Activated B cell treated with CpG ODN at 0.5 μM for 24 hours (primary cell): ENCODE measurements at places on chromosomes 5 and 9.

- DNase-seq = no peak
Measured at GRCh38 chr9:133342570-133342969, 5.4 kb downstream of the MED22 start.

DNA sequence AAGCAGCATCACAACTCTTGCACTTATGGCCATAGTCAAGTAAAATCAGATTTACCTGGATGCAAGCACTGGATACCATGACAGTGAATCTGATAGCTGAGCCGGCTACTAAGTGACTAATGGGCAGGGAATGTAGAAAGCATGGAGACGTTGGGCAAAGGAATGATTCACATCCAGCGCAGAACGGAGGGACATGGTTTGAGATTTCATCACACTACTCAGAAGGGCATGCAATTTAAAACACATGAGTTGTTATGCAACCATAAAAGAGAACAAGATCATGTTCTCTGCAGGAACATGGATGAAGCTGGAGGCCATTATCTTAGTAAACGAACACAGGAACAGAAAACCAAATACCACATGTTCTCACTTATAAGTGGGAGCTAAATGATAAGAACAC lies 169.1 kb upstream of the PIK3R1 start:
- no peak for DNase-seq

- no peak for DNase-seq
Measured at GRCh38 chr5:135145985-135146384, 112.0 kb upstream of the PITX1 start.

- no peak for DNase-seq
Measured at GRCh38 chr5:66906021-66906420, 290.6 kb downstream of the CD180 start.

GRCh38 chr5:56329652-56330051 lies 96.5 kb upstream of the ANKRD55 start:
- DNase-seq = no peak

GRCh38 chr9:120690372-120690771 lies 23.9 kb downstream of the MEGF9 start:
- DNase-seq = no peak

GRCh38 chr5:110790673-110791072 lies 51.9 kb downstream of the SLC25A46 start:
- DNase-seq = no peak

DNA sequence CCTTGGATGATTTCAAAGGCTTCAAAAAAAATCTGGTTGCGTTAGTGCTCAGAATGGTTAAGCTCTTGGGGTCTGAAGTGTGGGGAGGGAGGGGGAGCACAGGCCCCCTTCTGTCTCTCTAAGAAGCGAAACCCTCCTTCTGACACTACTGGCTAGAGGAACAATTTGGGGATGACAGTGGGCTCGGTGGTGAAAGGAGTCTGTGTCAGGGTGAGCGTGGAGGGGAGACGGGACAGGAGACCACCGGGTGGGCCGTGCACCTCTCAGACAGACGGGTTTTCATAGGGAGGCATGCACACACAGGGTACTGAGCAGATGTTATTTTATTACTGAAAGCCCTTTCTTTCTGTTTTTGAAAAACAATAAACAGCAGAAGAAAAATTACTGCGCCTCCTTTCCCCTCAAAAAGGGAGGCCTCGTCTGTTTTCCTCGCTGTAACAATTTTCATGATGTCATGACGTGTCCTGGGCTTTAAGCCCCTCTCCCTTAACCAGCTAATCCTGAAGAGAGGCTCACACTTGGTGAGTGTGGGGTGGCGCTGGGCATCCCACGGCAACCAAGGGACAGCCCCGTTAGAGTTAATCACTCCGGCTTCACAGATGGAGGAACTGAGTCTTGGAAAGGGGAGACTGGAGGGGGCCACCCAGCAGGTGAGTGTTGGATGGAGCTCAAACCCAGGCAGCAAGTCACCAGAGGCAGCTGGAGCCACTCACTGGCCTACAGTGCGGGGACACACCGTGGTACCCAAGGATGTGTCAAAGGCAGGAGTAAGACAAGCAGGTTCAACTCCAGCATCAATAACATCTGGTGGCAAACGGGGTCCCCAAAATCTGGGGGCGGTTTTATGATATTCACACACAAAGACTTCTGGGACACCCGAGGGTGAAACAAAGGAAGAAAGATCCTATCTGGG lies 53.4 kb downstream of the PTCH1 start:
- no peak for DNase-seq

DNA sequence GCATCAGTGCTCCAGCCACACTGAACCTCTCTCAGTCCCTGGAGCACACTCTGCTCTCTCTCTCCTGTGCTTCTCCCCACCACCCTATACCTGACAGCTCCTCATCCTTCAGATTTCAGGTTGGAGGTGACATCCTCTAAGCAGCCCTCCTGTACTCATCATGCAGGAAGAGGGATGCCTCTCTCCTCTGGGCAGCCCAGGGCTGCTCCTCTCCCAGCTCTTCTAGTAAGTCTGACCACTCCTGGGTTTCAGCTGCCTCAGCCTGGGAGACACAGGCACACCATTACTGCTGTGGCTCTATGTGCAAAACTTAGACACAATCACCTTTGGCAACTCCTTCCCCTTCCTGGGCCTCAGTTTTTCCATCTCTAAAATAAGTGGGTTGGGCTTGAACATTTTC lies 232.4 kb upstream of the BRINP1 start:
- no peak for DNase-seq

- no peak for DNase-seq
Measured at GRCh38 chr5:108361771-108362170, 20.1 kb downstream of the FBXL17 start.

- no peak for DNase-seq
Measured at GRCh38 chr5:41148448-41148847, 64.9 kb downstream of the C6 start.

GRCh38 chr5:76086095-76086494 lies 2.9 kb downstream of the SV2C start:
- DNase-seq = no peak

GRCh38 chr5:116340799-116341198 lies 233.8 kb downstream of the SEMA6A start:
- DNase-seq = no peak

DNA sequence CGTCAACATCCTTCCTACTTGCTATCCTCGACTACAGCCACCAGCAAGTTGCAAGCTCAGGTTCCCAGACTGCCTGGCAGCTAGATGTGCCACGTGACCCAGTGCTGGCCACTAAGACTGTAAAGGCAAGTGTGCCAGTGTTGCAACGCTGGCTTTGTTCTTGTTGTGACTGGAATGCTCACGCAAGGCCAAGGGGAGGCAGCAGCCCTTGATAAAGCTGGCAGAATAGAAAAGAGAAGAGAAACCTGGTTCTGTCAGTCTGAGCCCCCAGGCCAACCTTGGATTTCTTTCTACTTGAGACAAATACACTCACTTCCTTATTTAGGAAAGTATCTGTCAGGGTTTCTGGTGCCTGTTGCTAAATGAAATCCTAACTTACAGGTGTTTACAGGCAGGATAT lies 113.0 kb downstream of the KLHL3 start:
- no peak for DNase-seq

GRCh38 chr5:106321242-106321641 lies 1349.5 kb downstream of the EFNA5 start:
- DNase-seq = no peak

GRCh38 chr5:96751203-96752169 lies 56.3 kb downstream of the ERAP1 start:
- DNase-seq = no peak

GRCh38 chr5:120139039-120139438 lies 325.1 kb upstream of the PRR16 start:
- no peak for DNase-seq
